ENCODE measurements at places on chromosomes 16 and 17.

- no peak for DNase-seq
These were observed 37.8 kb downstream of the ITGAE start for GRCh38 chr17:3762922-3763776.

DNA sequence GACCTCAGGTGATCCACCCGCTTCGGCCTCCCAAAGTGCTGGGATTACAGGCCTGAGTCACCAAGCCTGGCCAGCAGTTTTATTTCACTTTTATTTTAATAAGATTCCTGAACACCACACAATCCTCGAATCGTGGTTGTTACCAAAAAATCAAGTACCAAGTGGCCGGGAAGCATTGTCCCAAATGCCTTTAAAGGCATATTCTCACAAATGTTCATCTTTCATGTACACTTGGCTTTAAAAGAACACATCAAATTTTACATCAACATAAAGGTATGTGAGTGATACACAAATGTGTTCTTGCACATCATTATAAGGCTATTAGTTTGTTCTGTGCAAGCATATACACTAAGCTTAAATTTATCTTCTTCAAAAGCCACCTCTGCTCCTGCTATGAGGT lies 8.1 kb upstream of the MYH11 start:
- no peak for DNase-seq

- no peak for DNase-seq
These were observed 1.0 kb downstream of the ANTKMT start for GRCh38 chr16:721765-722540.

DNA sequence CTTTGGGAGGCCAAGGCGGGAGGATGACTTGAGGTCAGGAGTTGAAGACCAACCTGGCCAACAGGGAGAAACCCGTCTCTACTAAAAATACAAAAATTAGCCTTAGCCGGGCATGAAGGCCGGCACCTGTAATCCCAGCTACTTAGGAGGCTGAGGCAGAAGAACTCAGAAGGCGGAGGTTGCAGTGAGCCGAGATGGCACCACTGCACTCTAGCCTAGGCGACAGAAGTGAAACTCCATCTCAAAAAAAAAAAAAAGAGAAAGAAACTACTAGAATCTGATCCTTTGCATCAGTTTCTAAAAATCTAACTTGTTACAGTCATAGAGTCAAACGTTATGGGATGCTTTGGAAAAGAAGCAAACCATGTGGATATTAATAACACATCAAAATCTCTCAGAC lies 1.6 kb upstream of the PECAM1 start:
- DNase-seq = no peak

DNA sequence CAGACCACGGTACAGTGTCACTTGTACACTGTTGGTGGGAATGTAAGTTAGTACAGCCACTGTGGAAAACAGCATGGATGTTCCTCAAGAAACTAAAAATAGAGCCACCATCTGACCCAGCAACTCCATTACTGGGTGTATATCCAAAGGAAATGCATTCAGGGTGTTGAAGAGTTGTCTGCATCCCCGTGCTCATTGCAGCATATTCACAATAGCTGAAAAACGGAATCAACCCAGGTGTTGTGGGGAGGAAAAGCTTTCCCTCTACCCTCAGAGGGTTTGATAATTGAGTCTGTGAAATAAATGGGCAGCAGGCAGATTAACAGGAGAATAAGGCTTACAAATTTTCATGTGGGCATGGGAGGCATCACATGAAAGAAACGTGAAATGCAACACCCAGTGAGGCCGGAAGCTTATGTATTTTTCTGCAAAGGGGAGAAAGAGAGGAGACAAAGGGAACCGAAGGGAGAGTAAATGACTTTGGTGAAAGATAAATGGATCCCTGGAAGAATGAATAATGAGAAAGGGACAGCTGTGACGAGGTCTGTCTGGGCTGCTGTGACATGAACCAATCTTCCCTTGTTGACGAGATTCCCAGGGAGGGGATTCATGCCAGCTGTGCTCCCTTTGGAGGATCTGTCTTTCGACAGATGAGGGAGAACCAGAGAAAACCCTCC lies 106.2 kb downstream of the KCNJ12 start:
- no peak for DNase-seq

GRCh38 chr17:39848600-39848999 lies 15.5 kb downstream of the IKZF3 start:
- no peak for DNase-seq

DNA sequence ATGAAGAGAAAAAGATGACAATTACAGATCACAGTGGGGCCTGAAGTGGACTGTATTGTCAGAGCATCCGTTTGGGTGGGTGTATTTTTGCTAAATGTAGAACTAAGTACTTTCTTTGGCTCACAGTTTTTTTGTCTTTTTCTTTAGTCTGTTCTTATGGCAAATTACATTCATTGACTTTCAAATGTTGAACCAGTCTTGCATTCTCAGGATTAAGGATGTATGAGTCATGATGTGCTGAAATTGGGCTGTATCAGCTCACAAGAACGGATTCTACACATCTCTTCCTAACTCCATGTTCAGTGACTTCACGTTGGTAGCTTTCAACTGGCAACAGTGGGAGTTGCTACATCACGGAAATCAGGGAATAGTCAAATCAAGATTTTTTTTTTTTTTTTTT lies 66.5 kb downstream of the TEX2 start:
- no peak for DNase-seq

DNA sequence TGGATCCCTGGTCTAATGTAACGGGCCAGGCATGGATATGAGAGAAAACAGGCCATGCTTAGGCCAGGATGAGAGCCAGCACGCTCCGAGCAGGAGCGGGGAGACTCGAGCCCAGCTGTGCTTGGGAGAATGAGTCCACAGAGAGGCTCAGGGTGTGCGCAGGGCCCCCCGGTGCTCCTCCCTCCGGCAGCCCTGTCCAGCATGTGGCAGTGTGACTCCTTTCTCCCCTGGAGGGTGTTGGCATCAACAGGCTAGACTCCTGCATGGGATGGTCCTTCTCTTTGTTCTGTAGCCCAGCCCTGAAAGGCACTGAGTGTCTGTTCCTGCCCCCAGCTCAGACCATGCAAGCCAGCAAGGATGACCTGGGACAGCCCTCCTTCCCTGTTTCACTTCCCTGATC lies 23.4 kb downstream of the PGS1 start:
- no peak for DNase-seq

GRCh38 chr16:88938777-88939244 lies 38.2 kb downstream of the CBFA2T3 start:
- DNase-seq = no peak

- DNase-seq = no peak
These were observed 237.5 kb downstream of the CDH8 start for GRCh38 chr16:61798741-61799140.

GRCh38 chr17:17813055-17813724 lies 23.6 kb downstream of the SREBF1 start:
- DNase-seq = no peak

DNA sequence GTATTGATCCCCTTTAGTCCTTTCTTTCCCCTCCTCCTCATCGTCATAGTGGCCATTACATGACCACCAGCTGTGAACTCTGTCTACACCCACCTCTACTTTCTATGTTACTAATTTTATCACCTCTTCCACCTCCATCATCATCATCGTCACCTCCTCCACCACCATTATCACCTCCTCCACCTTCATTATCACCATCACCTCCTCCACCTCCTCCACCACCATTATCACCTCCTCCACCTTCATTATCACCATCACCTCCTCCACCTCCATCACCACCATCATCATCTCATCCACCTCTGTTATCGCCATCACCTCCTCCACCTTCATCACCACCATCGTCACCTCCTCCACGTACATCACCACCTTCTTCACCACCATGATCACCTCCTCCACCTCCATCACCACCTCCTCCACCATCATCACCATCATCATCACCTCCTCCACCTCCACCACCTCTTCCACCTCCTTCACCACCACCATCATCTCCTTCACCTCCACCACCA lies 25.8 kb downstream of the ADGRG5 start:
- DNase-seq = no peak

DNA sequence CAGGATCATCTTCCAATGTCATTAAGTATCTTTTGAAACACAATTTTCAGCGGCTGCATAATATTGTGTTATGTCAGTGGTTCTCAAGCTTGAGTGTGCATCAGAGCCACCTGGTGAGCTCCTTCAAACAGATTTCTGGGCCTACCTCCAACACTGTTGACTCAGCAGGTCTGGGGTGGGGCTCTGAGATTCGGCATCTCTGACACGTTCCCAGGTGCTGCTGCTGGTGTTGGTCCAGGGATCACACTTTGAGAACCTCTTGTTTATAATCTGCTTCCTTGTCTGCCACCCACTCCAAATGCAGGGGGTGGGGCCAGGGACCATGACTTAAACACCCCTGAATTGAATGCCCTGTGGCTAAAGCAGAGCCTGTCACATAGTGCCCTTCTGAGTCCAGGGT lies 73.8 kb upstream of the HNF1B start:
- no peak for DNase-seq

- DNase-seq = no peak
These were observed 482.9 kb upstream of the C16orf82 start for GRCh38 chr16:26583803-26584202.

GRCh38 chr16:70746040-70746707 lies 54.8 kb downstream of the VAC14 start:
- DNase-seq = no peak
